ENCODE measurements at places on chromosomes 2 and 18.
A peak's percentile ranks its signal among the peaks of the same experiment; 100 is the strongest.

- peaks cover 13% of the 10 kb centered on the region for H3K4me1 ChIP-seq
- peak; percentile 49 for DNase-seq
- H3K27me3 ChIP-seq = no peaks in the 10 kb centered on the region
- peak overlapping the region; percentile 37 for H3K27ac ChIP-seq
- H3K4me3 ChIP-seq = no peak overlapping the region
Observed at GRCh38 chr2:39008665-39009064, 112.2 kb downstream of the SOS1 start.

GRCh38 chr2:72919414-72920317 lies 2.3 kb downstream of the EMX1 start:
- H3K27me3 ChIP-seq = peaks cover 67% of the 10 kb centered on the region
- no peak for DNase-seq
- peaks cover 31% of the 10 kb centered on the region for H3K4me1 ChIP-seq

GRCh38 chr2:24720310-24720709 lies 72.9 kb downstream of the PTRHD1 start:
- no peak overlapping the region for H3K27ac ChIP-seq
- no peaks in the 10 kb centered on the region for H3K27me3 ChIP-seq
- H3K36me3 ChIP-seq = peaks cover 15% of the 10 kb centered on the region

- no peaks in the 10 kb centered on the region for H3K27me3 ChIP-seq
- H3K4me1 ChIP-seq = peaks cover 4% of the 10 kb centered on the region
- H3K27ac ChIP-seq = no peak overlapping the region
- DNase-seq = no peak
Observed at GRCh38 chr2:58871469-58872142, 630.5 kb upstream of the FANCL start.

- H3K4me1 ChIP-seq = peaks cover 3% of the 10 kb centered on the region
- DNase-seq = no peak
- no peaks in the 10 kb centered on the region for H3K36me3 ChIP-seq
- no peaks in the 10 kb centered on the region for H3K27me3 ChIP-seq
Observed at GRCh38 chr18:8020132-8020846, 453.2 kb downstream of the PTPRM start.

DNA sequence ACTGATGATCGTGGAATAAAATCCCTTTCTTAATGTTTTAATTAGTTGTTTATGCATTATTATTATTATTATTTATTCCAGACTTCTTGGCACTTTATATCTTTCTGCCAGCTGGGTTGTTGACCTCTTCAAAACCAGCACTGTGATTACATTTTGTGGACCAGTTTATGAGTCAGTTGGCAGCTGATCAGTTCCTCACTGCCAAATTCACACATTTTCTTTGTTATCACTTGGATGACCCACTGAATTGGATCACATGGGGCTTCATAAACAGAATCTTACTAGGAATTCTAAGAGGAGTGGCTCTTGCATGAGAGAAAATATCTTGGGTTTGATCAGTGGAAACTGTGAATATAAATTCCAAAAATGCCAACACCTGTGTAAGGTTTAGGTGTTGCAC lies 321.8 kb upstream of the SPRED2 start:
- DNase-seq = no peak
- no peak overlapping the region for H3K27ac ChIP-seq
- no peaks in the 10 kb centered on the region for H3K36me3 ChIP-seq
- no peaks in the 10 kb centered on the region for H3K27me3 ChIP-seq
- no peaks in the 10 kb centered on the region for H3K4me1 ChIP-seq

- peaks cover 3% of the 10 kb centered on the region for H3K27me3 ChIP-seq
- no peak overlapping the region for H3K4me3 ChIP-seq
- no peak for DNase-seq
- H3K4me1 ChIP-seq = no peaks in the 10 kb centered on the region
Observed at GRCh38 chr2:129816813-129817574, 162.5 kb upstream of the RAB6C start.

- peaks cover 32% of the 10 kb centered on the region for H3K4me1 ChIP-seq
- peaks cover 71% of the 10 kb centered on the region for H3K27me3 ChIP-seq
- DNase-seq = no peak
- no peak overlapping the region for H3K4me3 ChIP-seq
- no peaks in the 10 kb centered on the region for H3K36me3 ChIP-seq
Observed at GRCh38 chr2:45005261-45006002, 3.8 kb downstream of the SIX2 start.

DNA sequence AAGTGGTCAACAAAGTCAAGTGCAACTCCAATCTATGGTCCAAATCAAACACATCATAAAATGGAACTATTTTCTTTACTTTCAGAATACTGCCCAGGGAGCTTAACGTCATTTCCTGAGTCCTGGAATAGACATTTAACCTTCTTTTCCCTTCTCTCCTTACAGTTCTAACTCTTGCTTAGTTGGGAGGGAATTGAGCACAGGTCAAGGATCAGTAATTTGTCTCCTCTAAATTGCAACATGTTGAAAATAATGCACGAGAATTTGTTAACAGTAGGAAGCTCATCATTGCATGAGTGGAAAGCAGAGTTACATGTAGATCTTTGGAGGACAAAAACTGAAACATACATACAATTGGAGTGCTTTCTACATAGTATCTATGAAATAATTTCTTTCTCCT lies 87.7 kb downstream of the MEP1B start:
- no peaks in the 10 kb centered on the region for H3K36me3 ChIP-seq
- H3K4me1 ChIP-seq = no peaks in the 10 kb centered on the region
- DNase-seq = no peak
- peaks cover 10% of the 10 kb centered on the region for H3K27me3 ChIP-seq
- no peak overlapping the region for H3K4me3 ChIP-seq

- no peak overlapping the region for H3K27ac ChIP-seq
- peaks cover 4% of the 10 kb centered on the region for H3K27me3 ChIP-seq
- H3K4me1 ChIP-seq = no peaks in the 10 kb centered on the region
- H3K36me3 ChIP-seq = no peaks in the 10 kb centered on the region
Observed at GRCh38 chr18:25883091-25883490, 207.3 kb downstream of the SS18 start.

GRCh38 chr2:126843081-126843480 lies 55.6 kb upstream of the TEX51 start:
- H3K27me3 ChIP-seq = peaks cover 8% of the 10 kb centered on the region
- no peak overlapping the region for H3K4me3 ChIP-seq
- H3K36me3 ChIP-seq = no peaks in the 10 kb centered on the region
- no peaks in the 10 kb centered on the region for H3K4me1 ChIP-seq
- H3K27ac ChIP-seq = no peak overlapping the region

DNA sequence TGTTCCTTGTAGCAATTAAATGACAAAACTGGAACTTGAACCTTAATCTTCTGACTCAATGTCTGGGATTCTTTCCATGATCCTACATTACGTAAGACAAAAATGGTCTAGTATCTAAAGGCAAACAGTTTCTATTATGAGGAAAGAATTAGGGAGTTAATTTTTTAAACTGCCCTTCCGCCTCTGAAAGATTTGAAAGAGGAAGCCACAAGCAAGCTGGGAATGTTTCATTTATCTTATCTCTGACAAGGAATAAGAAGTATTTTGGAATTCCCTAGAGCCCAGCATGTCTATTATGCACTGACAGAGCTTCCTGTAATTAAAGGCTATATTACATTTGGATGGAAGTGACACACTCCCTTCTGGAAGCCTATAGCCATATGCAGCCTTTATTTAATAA lies 558.8 kb upstream of the CDH2 start:
- H3K36me3 ChIP-seq = no peaks in the 10 kb centered on the region
- H3K27me3 ChIP-seq = no peaks in the 10 kb centered on the region
- H3K4me3 ChIP-seq = no peak overlapping the region
- DNase-seq = no peak
- H3K27ac ChIP-seq = no peak overlapping the region

- peaks cover 54% of the 10 kb centered on the region for H3K27me3 ChIP-seq
- no peaks in the 10 kb centered on the region for H3K36me3 ChIP-seq
- DNase-seq = peak; percentile 47
- H3K27ac ChIP-seq = no peak overlapping the region
- peaks cover 12% of the 10 kb centered on the region for H3K4me1 ChIP-seq
Observed at GRCh38 chr2:54457323-54458023, 1.3 kb downstream of the SPTBN1 start.

- H3K36me3 ChIP-seq = no peaks in the 10 kb centered on the region
- no peak for DNase-seq
- H3K4me1 ChIP-seq = peaks cover 12% of the 10 kb centered on the region
- H3K27me3 ChIP-seq = no peaks in the 10 kb centered on the region
Observed at GRCh38 chr18:47944972-47945852, 14.8 kb upstream of the SMAD2 start.

DNA sequence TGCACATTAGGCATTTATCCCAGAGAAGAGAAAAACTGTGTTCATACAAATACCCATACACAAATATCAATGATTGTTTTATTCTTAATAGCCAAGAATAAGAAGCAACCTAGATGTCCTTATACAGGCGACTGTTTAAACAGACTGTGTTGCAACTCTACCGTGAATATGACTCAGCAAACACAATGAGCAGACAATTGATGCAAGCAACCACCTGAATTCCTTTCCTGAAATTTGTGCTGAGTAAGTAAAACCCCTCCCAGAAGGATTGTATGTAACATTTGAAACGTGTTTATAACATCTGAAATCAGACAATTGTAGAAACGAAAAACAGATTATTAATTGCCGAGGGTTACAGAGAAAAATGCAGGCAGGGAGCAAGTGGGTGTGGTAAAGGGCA lies 621.9 kb upstream of the SOX11 start:
- H3K36me3 ChIP-seq = no peaks in the 10 kb centered on the region
- no peaks in the 10 kb centered on the region for H3K27me3 ChIP-seq
- no peak overlapping the region for H3K27ac ChIP-seq
- DNase-seq = no peak

GRCh38 chr2:23123686-23124085 lies 261.3 kb upstream of the KLHL29 start:
- no peaks in the 10 kb centered on the region for H3K36me3 ChIP-seq
- H3K4me1 ChIP-seq = no peaks in the 10 kb centered on the region
- H3K4me3 ChIP-seq = no peak overlapping the region
- peaks cover 2% of the 10 kb centered on the region for H3K27me3 ChIP-seq
- no peak for DNase-seq

- no peaks in the 10 kb centered on the region for H3K4me1 ChIP-seq
- no peaks in the 10 kb centered on the region for H3K36me3 ChIP-seq
- H3K27ac ChIP-seq = no peak overlapping the region
- no peak overlapping the region for H3K4me3 ChIP-seq
Observed at GRCh38 chr2:201955702-201956141, 77.9 kb upstream of the FZD7 start.

DNA sequence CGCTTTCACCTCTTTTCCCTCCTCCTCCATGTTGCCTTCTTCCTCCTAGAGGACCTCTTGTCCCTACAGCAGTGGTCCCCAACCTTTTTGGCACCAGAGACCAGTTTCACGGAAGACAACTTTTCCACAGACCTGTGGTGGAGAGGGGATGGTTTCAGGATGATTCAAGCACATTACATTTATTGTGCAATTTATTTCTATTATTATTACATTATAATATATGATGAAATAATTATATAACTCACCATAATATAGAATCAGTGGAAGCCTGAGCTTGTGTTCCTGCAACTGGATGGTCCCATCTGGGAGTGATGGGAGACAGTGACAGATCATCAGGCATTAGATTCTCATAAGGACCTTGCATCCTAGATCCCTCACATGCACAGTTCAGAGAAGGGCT lies 152.2 kb upstream of the NCKAP5 start:
- no peak overlapping the region for H3K27ac ChIP-seq
- H3K27me3 ChIP-seq = no peaks in the 10 kb centered on the region
- H3K4me3 ChIP-seq = no peak overlapping the region
- H3K36me3 ChIP-seq = no peaks in the 10 kb centered on the region
- no peaks in the 10 kb centered on the region for H3K4me1 ChIP-seq
- no peak for DNase-seq

DNA sequence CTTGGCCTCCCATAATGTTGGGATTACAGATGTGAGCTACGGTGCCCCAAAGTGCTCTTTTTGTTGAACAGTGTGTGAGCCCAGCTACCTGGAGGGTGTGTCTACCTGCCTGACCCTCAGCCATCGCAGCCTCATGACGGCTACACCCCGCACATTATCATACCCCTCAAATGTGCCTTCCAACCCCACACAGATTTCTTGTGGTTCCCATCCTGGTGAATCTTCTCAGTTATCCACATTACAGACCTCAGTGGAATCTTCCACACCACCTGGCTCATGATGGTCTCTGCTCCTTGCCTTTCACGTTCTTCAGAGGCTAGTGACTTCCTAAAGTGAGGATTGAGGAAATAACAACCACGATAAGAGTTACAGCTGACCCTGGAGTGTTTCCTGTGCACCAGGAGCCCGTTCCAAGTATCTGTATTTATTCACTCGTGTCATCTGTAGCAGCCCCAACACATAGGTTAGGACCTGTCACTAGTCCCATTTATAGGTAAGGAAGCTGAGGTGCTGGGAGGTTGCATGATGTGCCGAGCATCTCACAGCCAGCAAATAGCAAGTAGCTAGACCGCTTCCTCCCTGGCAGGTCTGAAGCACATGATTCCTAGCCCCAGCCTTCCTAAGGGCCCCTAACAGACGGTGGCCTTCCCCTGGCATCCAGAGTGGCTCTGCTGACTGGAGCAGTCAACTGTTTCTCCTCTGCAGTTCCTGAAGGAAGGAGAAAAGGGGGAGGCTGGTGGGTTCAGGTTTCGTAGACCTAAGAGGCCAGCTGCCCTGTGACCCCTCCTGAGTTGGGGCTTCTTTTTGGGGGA lies 47.3 kb downstream of the TCF7L1 start:
- no peak for DNase-seq
- no peak overlapping the region for H3K4me3 ChIP-seq
- peaks cover 7% of the 10 kb centered on the region for H3K27me3 ChIP-seq
- no peaks in the 10 kb centered on the region for H3K36me3 ChIP-seq
- no peak overlapping the region for H3K27ac ChIP-seq

- peak overlapping the region; percentile 94 for H3K4me3 ChIP-seq
- H3K36me3 ChIP-seq = peaks cover 77% of the 10 kb centered on the region
- H3K27ac ChIP-seq = peak overlapping the region; percentile 99
Observed at GRCh38 chr2:113891265-113891959, 1.5 kb downstream of the ACTR3 start.

- H3K36me3 ChIP-seq = no peaks in the 10 kb centered on the region
- H3K4me3 ChIP-seq = no peak overlapping the region
Observed at GRCh38 chr2:173629076-173629475, 274.4 kb downstream of the CDCA7 start.

DNA sequence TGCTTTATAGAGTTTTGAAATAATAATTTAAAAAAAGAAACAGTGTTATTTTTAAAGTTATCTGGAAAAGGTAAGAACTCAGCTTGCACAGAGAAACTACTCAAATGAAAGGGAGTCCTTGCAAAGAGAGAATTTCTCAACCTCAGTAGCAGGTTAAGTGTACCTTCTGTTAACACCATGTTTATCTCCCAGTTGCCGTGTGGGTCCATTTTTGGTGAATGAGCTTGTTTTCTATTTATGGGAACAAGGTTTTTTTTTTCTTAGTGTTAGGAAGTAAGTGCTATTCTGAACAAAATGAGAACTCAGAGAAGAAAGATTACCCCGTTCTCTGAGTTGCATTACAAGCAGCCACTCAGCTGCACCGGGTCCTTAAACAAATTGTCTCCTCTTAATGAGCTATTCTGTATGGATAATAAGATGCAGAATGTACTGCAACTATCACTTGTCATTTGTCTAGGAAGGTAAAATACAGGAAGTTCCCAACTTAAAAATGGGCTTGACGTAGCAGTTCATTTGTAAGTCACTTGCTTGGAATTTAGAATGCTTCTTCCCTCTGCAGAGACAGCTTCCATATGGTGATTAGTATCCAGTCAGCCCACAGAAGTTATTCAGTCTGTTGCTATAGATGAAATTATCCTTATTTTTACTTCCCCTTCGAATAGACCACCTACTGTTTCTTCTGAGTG lies 74.9 kb downstream of the LTBP1 start:
- H3K36me3 ChIP-seq = no peaks in the 10 kb centered on the region
- H3K4me3 ChIP-seq = no peak overlapping the region
- no peak for DNase-seq
- peaks cover 23% of the 10 kb centered on the region for H3K27me3 ChIP-seq
- H3K27ac ChIP-seq = no peak overlapping the region

Measured in activated CD4-positive, alpha-beta T cell treated with anti-CD3 and anti-CD28 coated beads for 36 hours (primary cell).